ENCODE measurements at places on chromosomes 6 and 20. TPM values are rescaled to one million over a fixed set of nuclear protein-coding genes. Genes with fewer than 3 reads are reported as not detected.
A peak's percentile ranks its signal among the peaks of the same experiment; 100 is the strongest.

- no peak for DNase-seq
- H3K27ac ChIP-seq = no peak overlapping the region
- no peak overlapping the region for H3K4me3 ChIP-seq
- H3K36me3 ChIP-seq = no peaks in the 10 kb centered on the region
- peaks cover 7% of the 10 kb centered on the region for H3K4me1 ChIP-seq
- peaks cover 17% of the 10 kb centered on the region for H3K27me3 ChIP-seq
Measured at GRCh38 chr6:161401587-161402309, 127.9 kb upstream of the AGPAT4 start.

DNA sequence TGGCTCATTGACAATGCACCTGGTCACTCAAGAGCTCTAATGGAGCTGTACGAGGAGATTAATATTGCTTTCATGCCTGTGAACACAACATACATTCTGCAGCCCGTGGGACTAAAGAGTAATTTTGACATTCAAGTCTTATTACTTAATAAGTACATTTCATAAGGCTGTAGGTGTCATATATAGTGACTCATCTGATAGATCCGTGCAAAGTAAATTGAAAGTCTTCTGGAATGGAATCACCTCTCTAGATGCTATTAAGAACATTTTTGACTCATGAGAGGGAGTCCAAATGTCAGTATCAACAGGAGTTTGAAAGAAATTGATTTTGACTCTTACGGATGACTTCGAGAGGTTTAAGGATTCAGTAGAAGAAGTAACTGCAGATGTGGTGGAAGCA, 267.9 kb downstream of the CLVS2 start:
- H3K27me3 ChIP-seq = no peaks in the 10 kb centered on the region
- H3K27ac ChIP-seq = no peak overlapping the region
- H3K4me1 ChIP-seq = peaks cover 8% of the 10 kb centered on the region

GRCh38 chr6:32198866-32199265, 6.4 kb upstream of the GPSM3 start:
- DNase-seq = no peak
- peaks cover 29% of the 10 kb centered on the region for H3K27me3 ChIP-seq
- H3K4me3 ChIP-seq = no peak overlapping the region

DNA sequence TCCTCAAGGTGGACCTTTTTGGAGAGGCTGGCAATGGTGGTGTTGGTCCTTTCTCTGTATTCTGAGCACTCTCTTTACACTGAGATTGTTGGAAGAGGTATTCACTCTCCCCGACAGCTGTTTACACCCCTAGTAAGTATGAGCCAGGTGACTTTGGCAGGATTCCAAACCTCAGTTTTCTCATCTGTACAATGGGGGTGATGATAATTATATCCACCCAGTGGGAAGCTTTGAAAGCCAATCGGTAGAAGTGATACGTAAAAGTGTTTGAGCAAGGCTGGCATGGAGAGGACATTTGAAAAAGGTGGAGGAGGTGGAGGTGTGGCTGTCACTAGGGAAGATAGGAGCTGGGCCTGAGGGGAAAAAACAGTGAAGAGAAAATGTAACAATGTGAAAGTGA, 35.5 kb downstream of the ISM1 start:
- no peak overlapping the region for H3K27ac ChIP-seq
- H3K4me3 ChIP-seq = no peak overlapping the region
- H3K36me3 ChIP-seq = peaks cover 5% of the 10 kb centered on the region
- no peaks in the 10 kb centered on the region for H3K4me1 ChIP-seq

DNA sequence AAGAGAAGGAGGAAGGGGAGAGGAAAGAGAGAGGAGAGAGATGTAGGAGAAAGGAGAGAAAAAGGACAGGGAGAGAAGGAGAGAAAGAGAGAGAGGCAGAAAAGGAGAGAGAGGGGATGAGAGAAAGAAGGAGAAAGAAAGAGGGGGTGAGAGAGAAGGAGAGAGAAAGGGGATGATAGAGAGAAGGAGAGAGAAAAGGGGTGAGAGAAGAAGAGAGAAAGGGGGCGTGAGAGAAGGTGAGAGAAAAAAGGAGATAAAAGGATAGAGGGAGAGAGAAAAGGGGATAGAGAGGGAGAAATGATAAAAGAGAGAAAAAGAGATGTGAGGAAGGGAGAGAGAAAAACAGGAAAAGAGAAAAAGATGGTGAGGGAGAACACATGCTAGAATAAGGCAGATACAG, 933.4 kb downstream of the KIF16B start:
- no peaks in the 10 kb centered on the region for H3K4me1 ChIP-seq
- peaks cover 17% of the 10 kb centered on the region for H3K27me3 ChIP-seq
- no peak overlapping the region for H3K27ac ChIP-seq
- H3K4me3 ChIP-seq = no peak overlapping the region

DNA sequence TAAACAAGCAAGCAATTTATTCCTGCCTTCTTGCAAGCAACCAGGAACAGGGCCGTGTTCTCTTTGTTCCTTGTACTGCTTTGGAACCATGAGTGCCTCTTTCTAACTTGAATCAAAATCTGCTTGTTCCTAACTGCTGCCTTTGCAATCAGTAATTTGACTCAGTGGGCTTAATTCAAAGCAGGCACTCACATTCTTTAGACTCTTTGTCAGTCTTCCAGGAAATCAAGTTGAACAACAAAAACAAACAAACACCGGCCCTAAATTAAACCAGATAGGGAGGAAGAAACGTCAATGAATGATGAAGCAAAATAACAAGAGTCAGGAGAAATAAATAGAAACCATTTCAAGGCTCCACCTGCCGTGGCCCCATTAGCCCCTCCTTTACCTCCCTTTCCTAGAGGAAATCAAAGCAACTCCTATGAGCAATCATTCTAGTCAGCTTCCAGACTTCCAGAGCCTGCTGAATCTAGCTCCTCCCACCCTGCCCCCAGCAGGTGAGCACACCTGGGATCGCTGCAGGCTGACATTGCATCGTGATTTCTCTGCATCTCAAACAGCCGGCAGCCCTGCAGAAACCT, 582.2 kb upstream of the FLRT3 start:
- H3K27me3 ChIP-seq = no peaks in the 10 kb centered on the region
- H3K36me3 ChIP-seq = no peaks in the 10 kb centered on the region
- no peaks in the 10 kb centered on the region for H3K4me1 ChIP-seq
- DNase-seq = peak; percentile 24

CGA gene
- not detected for total RNA-seq

DNA sequence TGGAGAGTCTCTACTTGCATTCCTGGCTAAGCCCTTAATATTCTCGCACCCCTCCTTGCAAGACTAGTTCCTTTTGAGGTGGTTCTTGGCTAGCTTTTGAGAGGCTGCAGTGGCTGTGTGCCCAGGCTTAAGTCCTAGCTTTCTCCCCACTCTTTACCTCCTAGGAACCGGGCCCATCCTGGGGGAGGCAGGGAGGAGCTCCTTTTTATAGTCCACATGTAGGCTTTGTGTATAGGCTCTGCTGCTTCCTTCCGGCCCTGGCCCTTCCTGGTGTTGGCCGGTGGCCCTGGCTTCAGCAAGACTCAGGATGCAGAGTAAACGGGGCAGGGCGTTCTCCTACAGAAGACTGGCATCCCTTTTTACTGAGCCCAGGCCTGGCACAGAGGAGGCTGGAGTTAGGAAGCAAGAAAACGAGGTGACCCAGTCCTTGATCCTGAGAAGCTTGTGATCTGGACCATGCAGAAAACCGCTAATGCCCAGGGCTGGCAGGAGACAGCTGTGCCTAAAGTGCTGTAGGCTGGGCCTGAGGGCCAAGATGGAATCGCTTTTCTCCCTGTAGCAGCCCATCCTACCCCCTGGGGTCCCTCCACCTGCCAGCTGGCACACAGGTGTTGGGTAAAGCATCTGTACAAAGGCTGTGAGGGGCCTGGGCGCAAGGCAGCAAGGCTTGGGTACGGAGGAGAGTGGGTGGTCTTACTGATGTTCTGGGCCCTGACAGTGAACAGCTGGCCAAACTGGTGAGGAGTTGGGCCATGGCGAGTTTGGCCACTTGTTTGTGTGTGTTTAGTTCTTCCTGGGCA, 8.7 kb downstream of the PLCG1 start:
- no peaks in the 10 kb centered on the region for H3K36me3 ChIP-seq
- no peaks in the 10 kb centered on the region for H3K27me3 ChIP-seq
- no peak for DNase-seq
- H3K4me1 ChIP-seq = peaks cover 30% of the 10 kb centered on the region
- no peak overlapping the region for H3K4me3 ChIP-seq

STMND1 gene
- 0.68 TPM for total RNA-seq

Measured in Calu3 (cell line).